ENCODE measurements at places on chromosomes 3 and 15.

GRCh38 chr15:49225572-49226281 lies 55.7 kb downstream of the GALK2 start:
- no peak for DNase-seq

GRCh38 chr3:56238299-56238698 lies 230.0 kb downstream of the ERC2 start:
- no peak for DNase-seq

- DNase-seq = no peak
Observed at GRCh38 chr3:162263596-162263995, 767.0 kb downstream of the OTOL1 start.

- no peak for DNase-seq
Observed at GRCh38 chr3:31906182-31906581, 74.9 kb downstream of the OSBPL10 start.

- DNase-seq = peak; percentile 17
Observed at GRCh38 chr3:10557781-10558373, 52.5 kb upstream of the ATP2B2 start.

All from activated T-cell treated with anti-CD3 and anti-CD28 coated beads, Interleukin-2, amount 50 U/mL, for 72 hours (primary cell).